ENCODE measurements at places on chromosomes 6 and 20.

- no peak for DNase-seq
These were observed 4.4 kb downstream of the LY86 start for GRCh38 chr6:6592826-6593475.

GRCh38 chr6:30709101-30709868 lies 7.8 kb downstream of the MDC1 start:
- DNase-seq = no peak

GRCh38 chr6:27757307-27757706 lies 154.9 kb downstream of the OR2B2 start:
- DNase-seq = no peak

DNA sequence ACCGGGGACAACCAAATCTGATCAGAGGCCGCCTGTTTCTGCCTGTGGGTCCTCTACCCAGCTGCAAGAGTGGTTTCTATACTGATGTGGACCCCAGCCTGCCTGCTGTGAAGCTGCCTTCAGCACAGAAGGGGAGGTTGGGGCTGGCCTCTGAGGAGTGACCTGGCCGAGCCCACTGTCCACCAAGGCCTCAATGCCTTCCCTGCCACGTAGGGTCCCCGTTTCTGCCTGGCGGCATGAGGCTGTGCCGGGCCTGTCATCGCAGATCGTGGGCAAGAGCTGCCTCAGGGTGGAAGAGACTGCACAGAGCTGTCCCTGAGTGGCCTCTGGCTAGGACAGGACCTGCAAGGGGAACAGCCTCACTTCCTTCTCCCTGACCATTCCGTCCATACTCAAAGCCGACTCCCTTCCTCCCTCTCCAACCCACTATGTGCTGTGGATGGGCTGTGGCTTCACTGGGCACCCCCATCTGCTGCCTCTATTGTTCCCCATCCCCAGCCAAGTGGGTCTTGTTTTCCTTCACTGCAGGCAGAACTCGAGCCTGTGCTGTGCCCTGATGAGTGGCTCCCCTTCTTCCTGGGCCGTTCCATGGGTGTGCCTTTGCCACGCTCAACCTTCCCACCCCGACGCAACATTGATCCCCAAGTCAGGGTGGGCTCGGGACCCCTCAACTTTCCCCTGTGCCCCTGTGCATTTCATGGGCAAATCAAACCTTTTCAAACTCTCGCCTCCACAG lies 60.3 kb downstream of the ERMARD start:
- DNase-seq = no peak

DNA sequence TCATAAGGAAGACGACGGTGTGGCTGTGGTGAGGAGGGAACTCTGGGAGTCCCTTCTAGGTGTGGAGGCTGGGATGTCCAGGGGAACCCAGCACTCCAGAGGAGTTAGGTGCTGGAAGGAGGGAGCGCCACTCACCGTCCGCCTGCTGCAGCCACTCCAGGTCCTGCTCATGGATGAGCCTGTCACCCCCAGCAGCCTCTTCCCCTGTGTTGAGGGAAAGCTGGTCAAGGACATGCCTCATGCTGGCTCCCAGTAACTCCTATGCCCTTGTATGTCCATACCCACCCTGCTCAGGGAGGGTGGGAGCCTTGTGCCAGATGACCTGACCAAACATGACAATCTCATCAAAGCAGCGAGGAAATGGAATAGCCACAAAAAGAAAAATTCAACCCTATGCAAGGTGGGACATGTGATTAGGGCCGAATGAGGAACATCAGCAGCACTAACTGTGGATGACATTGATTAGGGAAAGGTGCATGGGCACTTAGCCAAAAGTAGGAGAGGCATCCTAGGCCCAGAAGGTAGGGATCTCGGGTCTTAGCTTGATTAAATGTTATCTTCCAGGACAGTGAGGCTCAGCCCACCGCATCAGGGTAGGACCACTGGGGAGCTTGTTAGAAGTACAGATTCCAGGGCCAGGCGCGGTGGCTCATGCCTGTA lies 3.0 kb downstream of the DNPH1 start:
- no peak for DNase-seq

DNA sequence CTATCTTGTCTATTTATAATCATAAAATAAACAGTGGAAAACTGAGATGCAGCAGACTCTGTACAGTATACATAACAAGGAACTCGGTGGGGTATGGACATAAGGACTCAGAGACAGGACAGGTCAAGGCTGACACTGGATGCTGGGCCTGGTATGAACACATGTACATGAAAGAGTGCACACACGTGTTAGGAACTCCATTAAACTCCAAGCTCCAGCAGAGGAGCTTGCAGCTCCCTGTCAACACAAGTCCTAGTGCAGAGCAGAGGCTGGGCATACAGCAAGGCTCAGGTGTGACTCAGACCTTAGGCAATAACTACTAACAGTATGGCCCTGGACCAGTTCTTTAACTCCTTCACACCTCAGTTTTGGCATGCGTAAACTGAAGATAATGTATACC lies 17.1 kb downstream of the NAPB start:
- DNase-seq = no peak

- DNase-seq = peak; percentile 91
These were observed 7.4 kb downstream of the SNX9 start for GRCh38 chr6:157830354-157831017.

DNA sequence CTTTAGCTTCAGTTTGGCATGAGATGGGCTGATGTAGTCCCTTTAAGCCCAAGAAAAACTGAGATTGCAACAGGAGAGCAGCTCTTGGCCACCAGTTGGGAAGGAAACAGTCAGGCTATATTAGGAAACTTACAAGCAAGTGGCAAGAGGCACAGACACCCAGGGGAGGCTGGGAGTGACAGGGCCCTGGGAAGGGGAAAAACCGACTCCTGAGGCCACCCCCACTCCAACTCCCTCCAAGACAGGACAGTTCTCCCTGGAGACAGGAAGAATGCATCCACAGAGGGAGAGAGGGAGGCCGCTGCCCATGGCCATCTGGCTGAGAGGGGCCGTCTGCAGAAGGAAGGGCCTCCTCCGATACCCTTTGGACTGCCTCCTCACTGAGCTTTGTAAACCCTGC lies 20.5 kb downstream of the JPH2 start:
- no peak for DNase-seq

DNA sequence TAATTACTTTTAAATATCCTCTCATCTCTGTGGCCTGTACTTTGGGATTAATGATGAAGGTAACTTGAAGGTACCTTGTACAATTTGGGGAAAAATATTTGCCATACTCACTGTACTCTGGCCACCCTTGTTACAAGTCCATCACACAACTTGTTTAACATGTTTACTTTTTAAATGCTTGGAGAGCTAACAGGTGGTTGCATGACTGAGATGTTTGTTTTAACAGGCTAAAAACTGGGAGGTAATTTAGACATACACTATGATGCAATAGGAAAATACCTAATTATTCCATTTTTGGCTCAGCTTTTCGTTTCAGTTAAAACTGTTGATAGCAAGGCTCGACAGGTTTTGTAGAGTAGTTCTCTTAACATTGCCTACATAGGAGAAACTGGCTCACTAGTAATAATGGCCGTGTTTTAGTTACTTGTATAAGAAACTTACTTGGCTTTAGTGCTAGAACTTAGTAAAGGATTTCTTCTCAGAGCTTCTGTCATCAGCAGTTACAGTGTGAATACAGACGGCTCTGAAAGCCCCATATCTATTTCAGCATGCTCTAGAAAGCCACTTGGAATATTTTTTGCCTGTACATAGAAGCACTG lies 489.8 kb upstream of the SOX4 start:
- no peak for DNase-seq

DNA sequence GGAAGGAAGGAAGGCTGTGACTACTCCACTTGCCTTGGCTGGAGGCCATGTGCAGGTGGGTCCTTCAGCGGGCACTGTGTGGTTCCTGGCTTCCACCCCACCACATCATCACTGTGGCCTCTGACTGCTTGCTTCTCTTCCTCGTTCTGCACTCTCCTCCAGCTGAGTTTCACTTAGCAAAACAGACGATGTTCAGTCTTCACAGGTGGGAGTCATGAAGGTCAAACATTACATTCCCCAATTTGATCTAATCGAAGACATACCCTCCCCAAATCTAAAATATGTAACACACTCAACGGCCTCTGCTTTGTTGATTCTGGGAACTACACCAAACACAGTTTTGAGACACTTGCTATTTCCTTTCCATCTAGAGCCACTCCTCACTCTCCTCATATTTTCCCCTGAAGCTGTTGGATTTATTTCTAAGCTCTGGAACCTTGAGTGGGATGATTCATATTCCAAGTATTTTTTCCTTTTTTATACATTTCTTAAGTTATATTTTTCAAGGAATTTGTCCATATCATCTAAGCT lies 132.5 kb upstream of the FOXA2 start:
- DNase-seq = no peak

- no peak for DNase-seq
These were observed 277.9 kb upstream of the TCF21 start for GRCh38 chr6:133610971-133611370.

DNA sequence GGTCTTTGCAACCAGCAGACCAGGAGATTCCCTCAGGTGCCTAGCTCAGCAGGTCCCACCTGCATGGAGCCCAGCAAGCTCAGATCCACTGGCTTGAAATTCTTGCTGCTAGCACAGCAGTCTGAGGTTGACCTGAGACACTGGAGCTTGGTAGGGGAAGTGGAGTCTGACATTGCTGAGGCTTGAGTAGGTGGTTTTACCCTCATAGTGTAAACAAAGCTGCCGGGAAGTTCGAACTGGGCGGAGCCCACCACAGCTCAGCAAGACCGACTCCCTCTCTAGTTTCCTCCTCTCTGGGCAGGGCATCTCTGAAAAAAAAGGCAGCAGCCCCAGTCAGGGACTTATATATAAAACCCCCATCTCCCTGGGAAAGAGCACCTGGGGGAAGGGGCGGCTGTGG lies 34.3 kb downstream of the PRSS35 start:
- no peak for DNase-seq

GRCh38 chr6:85944776-85945175 lies 302.1 kb upstream of the SYNCRIP start:
- DNase-seq = no peak

GRCh38 chr6:82953871-82954270 lies 111.8 kb downstream of the UBE3D start:
- no peak for DNase-seq

GRCh38 chr6:12165297-12165696 lies 124.9 kb upstream of the EDN1 start:
- no peak for DNase-seq

GRCh38 chr6:53199156-53199555 lies 50.5 kb upstream of the GCM1 start:
- DNase-seq = no peak

GRCh38 chr20:58634059-58634458 lies 17.0 kb upstream of the STX16 start:
- no peak for DNase-seq

GRCh38 chr6:8159966-8160365 lies 57.6 kb upstream of the EEF1E1 start:
- no peak for DNase-seq

DNA sequence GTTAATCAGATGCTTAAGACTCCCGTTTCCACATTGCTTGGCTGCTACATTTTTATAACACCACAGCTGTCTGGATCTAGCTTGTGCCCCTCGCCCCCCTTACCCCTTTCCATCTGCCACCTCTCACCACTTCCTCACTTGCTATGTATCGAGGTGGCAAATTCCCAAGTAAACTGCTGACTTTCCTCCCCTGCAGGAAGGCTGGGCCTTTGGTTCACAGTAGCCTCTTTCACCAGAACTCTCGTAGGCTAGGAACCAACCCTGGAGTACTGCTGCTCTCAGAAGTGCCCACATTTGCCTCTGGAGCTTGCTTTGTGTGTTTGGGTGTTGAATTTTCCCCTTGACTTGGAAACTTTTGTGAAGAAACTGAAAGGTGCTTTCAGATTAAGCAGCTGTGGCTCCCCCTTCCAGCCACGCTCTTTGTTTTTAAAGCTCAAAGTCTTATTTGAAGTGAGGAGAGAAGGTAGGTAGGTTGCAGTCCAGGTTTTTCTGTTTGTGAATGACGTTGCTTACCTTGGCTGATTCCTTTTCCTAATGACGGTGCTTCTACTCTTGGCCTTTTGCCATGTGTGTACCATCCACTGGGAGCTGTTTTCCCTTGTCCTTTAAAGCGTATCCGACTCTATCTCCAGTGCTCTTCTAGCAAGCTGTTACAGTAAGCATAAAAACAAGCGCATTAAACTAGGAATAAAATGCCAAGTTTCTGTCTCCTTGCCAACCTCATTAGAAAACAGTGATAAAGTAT lies 90.4 kb downstream of the CARMIL1 start:
- DNase-seq = peak; percentile 92

GRCh38 chr6:5878792-5879191 lies 127.9 kb downstream of the NRN1 start:
- DNase-seq = no peak

DNA sequence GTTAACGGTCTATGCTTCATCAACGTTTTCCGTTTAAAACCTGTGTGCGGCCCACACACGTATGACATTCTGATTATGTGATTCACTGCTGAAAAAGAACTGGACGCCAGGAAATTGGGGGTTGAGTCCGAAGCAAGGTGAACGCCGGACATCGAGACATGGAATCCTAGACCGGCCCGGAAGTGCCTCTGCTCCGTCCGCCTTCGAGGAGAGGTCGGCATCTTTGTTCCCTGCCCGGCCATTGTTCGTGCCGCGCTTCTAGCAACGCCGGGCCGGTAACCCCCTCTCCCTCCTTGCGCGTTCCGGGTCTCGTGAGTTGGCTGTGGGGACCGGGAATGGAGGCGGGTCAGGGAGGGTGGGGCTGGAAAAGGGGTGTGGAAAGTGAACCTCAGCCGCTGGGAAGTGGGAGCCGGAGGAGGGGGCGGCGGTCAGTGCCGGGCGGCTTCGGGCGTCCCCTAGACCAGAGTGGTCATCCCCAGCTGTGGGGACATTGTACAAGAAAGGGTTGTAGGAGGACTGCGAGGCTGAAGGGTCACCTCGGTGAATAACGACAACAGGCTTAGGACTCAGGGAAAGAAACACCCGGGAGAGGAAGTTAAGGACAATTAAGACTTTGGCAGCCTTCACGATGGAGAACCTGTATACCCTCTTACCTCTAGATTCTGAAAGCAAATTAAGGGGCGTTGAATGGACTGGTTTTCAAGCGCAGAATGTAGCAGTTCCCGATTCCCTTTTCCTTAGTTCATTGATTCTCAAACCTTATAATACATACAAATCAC lies at the start of gene ZSCAN9:
Gene ZSCAN9, plus strand, starts transcription at position 220 of the 779 bp plus-strand sequence. CDS start 1,810 bp downstream, outside the sequence.
- peak; percentile 58 for DNase-seq

- no peak for DNase-seq
These were observed 402 bp downstream of the OSBPL2 start for GRCh38 chr20:62238569-62239277.

DNA sequence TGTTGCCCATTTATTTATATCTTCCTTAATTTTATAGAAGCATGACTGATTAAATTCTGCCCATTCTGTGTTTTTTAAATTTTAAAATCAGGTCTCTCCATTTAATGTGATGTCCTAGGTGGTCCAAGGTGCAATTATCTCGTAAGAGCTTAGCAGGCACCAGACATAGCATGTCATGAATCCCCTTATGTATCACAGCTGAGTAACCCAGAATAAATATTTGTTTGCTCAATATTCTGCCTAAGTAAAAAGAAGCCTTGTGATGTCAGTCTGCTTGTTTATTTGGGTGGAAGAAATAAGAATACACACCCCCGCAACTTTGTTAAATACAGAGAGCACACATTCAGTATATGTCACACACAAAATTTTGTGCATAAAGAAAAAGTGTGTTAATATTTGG lies 211.3 kb downstream of the FARS2 start:
- DNase-seq = peak; percentile 86

Data from NCI-H1694 treated with DMSO at 0.1 percent for 48 hours (cell line).